ENCODE measurements at places on chromosomes 11 and 22.

- no peak for DNase-seq
Observed at GRCh38 chr11:2574043-2574552, 125.7 kb downstream of the KCNQ1OT1 start.

DNA sequence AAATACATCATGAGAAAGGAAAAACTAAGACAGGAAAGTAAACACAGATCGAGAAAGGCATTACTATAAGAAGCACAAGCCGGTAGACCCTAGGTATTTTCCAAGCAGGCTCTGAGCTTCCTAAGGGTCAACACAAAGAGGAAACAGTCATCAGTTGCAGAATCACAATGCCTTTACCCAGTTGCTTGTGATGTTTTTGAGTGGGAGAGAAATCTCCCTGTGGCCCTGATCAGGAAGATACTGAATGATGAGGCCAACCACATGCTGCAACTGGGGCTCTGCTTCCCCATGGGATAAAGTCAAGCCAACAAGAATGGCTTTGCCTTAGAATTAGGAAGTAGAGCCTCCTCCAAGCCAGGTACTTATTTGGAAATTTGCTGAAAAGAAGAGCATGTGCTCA is 132.6 kb downstream of the MICAL2 start:
- no peak for DNase-seq

DNA sequence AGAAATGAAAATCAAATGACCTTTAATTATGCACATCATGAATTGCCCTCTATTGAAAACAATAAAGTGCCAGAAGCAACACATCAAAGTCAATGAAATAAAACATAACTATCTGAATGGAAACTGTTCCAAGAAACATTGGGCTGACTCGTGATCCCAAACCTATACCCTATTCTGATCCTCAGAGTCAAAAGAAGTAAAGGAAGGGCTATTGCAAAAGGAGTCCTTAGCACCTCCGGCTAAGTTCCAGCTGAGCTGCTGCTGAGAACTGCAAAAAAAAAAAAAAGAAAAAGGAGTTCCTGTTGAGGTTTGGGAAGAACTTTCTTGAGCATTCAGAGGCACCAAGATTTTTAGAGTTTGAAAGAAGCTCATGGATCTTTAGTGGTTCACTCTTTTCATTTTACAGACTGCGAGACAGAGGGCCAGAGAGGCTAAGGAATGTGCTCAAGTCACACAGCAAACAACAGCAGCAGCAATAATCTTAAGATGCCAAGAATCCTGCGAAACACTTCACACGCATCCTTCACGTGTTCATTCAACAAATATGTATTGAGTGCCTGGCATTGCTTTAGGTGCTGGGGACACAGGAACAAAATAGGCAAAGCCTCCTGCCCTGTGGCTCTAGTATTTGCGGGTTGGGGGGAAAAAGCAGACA is 841 bp upstream of the TMPRSS13 start:
- no peak for DNase-seq

GRCh38 chr11:61158691-61159381 is 2.4 kb downstream of the VPS37C start:
- no peak for DNase-seq

DNA sequence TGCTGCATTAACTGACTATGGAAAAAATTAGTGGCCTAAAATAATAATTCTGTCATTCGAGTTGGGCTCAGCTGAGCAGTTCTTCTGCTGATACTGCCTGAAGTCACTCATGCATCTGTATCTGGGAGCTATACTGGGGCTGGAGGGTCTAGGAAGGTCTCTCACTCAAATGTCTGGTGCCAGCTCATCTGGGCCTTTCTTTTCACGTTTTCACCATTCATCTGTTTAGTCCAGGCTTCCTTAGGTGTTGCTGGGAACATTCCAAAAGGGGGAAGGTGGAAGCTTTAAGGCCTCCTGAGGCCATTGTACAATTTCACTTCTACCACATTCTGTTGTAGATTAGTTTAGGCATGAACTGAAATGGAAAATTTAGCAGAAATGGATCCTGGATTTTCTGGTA is 28.0 kb downstream of the YAP1 start:
- DNase-seq, result no peak

GRCh38 chr11:35334385-35335090 is 84.8 kb downstream of the SLC1A2 start:
- DNase-seq, result no peak

- DNase-seq, result no peak
Observed at GRCh38 chr11:9752091-9752490, 88.2 kb downstream of the SWAP70 start.

Measured in stimulated activated CD4-positive, alpha-beta T cell treated with anti-CD3 and anti-CD28 coated beads, Interleukin-4, amount 100 ng/mL, for 4 hours (primary cell).